ENCODE measurements at places on chromosomes 3 and 15. TPM values are rescaled to one million over a fixed set of nuclear protein-coding genes. Genes with fewer than 3 reads are reported as not detected.

The GPR156 gene
- polyA plus RNA-seq, result 1.9 TPM

- no peak for DNase-seq
Measured at GRCh38 chr3:77539014-77539413, 499.1 kb downstream of the ROBO2 start.

GRCh38 chr3:129317014-129317771, 38.5 kb downstream of the HMCES start:
- DNase-seq, result no peak

- DNase-seq, result no peak
Measured at GRCh38 chr15:77546050-77546501, 86.6 kb downstream of the LINGO1 start.

DNA sequence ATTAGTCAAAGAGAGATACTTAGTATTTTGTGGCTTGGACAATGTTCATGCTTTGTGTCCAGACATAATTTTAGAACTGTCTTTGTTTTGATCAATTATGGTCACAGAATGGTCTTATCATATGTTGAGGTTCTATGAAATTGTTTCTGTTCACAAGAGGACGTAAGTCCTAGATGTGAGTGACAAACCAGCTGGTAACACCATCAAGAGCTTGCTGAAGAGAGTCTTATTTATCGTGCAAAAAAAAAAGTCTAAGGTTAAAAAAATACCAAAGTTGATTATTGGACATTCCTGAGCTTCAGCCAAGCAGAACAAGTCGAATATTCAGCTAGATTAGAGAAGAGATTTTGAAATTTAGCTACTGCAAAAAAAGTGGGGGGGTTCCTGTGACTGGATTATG, 495.9 kb upstream of the NAALADL2 start:
- DNase-seq, result no peak

Measured in muscle of arm (tissue), 14 donors.